Omental fat pad (tissue), 4 donors: ENCODE measurements at places on chromosomes 16 and 17.

GRCh38 chr17:75490173-75490743 lies 25.1 kb downstream of the CASKIN2 start:
- DNase-seq: no peak

- DNase-seq: no peak
Observed at GRCh38 chr16:19718624-19718965, 524 bp downstream of the IQCK start.

GRCh38 chr17:83084214-83084613 lies 4.8 kb downstream of the METRNL start:
- DNase-seq: no peak

GRCh38 chr16:28192806-28193529 lies 18.8 kb downstream of the XPO6 start:
- no peak for DNase-seq

- DNase-seq: no peak
Observed at GRCh38 chr17:80112471-80113032, 11.2 kb downstream of the GAA start.

GRCh38 chr16:78256686-78257375 lies 157.4 kb downstream of the WWOX start:
- no peak for DNase-seq

DNA sequence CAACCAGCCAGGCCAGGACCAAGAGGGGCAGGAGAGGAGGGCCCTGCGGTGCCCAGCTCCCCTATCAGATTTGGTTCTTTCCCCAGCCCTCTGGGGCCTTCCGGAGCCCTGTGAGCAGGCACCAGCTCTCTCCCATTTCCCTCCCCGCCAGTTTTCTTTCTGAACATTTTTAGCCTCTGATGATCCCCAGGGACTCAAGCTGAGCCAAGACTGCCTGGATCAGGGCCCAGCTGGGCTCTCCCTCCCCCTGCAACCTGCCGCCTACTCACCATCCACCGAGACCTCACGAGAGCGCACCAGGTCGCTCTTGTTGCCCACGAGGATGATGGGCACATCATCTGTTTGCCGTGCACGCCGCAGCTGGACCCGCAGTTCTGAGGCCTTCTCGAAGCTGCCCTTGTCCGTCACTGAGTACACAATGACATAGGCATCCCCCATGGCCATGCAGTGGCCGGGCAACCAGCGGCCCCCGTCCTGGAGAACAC lies 2.0 kb downstream of the RRAD start:
- no peak for DNase-seq

DNA sequence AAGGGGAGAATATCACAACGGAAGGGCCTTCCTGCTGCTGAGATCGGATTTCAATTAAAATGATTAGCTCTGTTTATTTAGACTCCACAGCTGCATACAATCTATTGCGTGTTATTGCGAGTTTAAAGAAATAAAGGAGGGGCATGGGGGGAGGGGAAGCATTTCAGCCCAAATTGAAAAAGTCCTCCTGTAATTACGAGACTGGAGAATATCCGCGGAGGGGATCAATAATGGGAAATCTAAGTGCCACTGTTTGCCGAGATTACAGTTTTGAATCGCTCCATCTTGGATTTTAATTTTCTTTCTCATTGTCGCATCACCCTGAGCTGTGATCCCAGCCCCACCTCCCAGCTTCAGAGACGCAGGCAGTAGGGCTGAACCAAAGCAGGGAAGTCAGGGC lies 15.7 kb upstream of the RPL38 start:
- no peak for DNase-seq

- no peak for DNase-seq
Observed at GRCh38 chr16:67165121-67166078, 855 bp downstream of the HSF4 start.
